CD8-positive, alpha-beta memory T cell (primary cell): ENCODE measurements at places on chromosomes 2 and 18. TPM values are rescaled to one million over a fixed set of nuclear protein-coding genes. Genes with fewer than 3 reads are reported as not detected.

- no peak for DNase-seq
These were observed 117.1 kb downstream of the PRKRA start for GRCh38 chr2:178333851-178334250.

The VAMP5 gene
- total RNA-seq, result 28.0 TPM

The ACOXL gene
- not detected for total RNA-seq

The PHLPP1 gene
- total RNA-seq, result 14.8 TPM
